Stimulated activated CD4-positive, alpha-beta T cell treated with anti-CD3 and anti-CD28 coated beads, Interleukin-1b, Interleukin-23, amount 100 ng/mL, for 1 hour (primary cell): ENCODE measurements at places on chromosomes 6 and 20.

DNA sequence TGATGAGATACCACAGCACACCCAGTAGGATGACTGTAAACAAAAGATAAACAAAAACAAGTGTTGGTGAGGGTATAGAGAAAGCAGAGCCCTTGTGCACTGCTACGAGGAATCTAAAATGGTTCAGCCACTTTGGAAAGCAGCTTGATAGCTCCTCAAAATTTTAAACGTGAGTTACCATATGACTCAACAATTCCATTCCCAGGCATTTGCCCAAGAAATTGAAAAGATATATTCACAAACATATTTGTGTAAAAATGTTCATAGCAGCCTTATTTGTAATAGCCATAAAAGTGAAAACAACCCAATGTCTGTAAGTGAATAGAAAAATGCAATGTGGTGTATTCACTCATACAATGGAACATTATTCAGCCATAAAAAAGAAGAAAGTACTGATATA, 141.0 kb upstream of the BTBD3 start:
- DNase-seq, result no peak

DNA sequence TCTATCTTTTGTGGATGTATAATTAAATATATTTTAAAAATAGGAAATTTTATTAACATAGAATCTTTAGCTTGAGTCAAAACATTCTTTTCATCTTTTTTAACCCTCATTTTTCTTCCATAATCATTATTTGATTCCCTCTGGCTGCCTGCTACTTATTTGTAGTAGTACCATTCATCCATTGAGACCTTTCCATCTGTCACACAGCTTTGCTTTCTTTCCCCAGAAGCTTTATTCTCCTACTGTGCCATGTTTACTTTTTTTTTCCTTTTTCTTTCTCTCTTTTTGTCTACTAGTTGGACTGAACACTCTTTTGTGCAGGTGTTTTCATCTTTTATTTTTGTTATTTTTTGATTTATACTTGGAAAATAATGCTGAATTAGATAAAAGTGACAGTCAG, 522.6 kb upstream of the MMS22L start:
- DNase-seq, result no peak

DNA sequence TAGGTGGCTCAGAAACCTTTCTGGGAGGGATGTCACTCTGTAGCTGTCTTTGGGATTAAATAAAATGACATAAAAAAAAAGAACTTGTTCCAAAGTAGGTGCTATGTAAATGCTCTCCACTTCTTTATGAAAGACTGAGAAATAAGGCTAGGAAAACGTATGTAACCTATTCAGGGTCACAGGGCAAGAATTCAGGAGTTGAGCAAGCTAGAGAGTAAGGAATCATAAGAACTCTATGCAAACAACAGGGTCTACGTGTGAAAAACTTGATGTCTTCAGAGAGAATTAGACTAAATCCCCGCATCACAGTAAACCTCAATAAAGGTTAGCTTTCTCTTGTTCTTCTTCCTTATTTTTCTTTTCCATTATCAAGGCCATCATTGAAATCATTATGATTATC, 59.2 kb downstream of the LAMA4 start:
- no peak for DNase-seq

- no peak for DNase-seq
Measured at GRCh38 chr20:49471397-49471796, 11.1 kb downstream of the KCNB1 start.

DNA sequence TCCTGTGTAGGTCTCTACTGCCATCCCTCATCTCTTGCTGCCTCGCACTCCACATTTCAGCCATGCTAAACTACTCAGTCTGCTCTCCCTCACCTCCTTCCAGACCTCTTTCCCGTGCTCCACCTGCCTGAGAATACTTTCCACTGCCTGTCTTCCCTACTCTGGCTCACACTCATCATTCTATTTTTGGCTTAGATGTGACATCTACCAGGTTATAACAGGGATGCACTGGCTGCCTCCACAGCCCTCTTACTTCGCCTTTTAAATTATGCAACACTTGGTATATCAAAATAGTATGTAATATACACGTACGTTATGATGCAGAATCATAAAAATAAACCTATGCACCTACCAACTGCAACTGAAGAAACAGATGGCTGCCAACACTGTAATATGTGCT, 222.8 kb upstream of the DTNBP1 start:
- DNase-seq, result no peak

- no peak for DNase-seq
Measured at GRCh38 chr6:95084867-95085266, 492.5 kb upstream of the MANEA start.

DNA sequence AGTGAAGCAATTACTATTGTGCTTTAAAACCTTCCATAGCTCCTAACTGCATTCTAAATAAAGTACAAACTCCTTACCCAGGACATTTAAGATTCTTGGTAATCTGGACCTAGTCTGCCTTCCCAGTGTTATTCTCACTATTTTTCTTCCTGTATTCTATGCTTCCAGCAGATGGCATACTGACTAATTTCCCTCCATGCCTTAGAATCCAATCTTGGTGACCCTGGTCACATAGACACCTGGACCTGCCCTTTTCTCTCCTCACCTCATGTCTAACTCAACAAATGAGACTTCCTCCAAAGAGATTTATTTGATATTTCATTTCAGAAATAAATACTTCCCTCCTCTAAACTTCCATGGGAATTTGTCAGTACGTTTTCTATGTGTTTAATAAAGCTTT, 25.8 kb downstream of the ROS1 start:
- DNase-seq, result no peak

GRCh38 chr6:149608381-149608982, 40.0 kb downstream of the KATNA1 start:
- DNase-seq, result no peak

- no peak for DNase-seq
Measured at GRCh38 chr6:118665011-118665410, 13.6 kb upstream of the CEP85L start.

- no peak for DNase-seq
Measured at GRCh38 chr6:144912474-144912873, 627.3 kb downstream of the UTRN start.

DNA sequence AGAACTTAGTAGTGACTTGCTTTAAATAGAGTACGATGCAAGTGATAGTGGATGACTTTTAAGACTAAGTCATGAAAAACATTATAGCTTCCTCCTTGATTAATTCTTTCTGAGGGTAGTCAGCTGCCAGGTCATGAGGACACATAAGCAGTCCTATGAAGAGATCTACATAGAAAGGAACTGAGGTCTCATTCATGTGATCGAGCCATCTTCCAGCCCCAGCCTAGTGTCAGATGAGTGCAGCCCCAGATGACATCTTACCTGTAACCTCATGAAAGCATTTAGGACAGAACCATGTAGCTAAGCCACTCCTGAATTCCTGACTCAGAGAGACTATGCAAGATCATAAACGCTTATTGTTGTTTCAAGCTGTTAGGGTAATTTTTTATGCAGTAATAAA, 67.7 kb downstream of the AK9 start:
- no peak for DNase-seq

GRCh38 chr6:101876431-101876830, 482.9 kb downstream of the GRIK2 start:
- no peak for DNase-seq

GRCh38 chr6:30265181-30265580, 52.0 kb upstream of the TRIM26 start:
- DNase-seq, result no peak

- no peak for DNase-seq
Measured at GRCh38 chr6:25717866-25718740, 36.4 kb upstream of the SLC17A4 start.

- DNase-seq, result no peak
Measured at GRCh38 chr6:102662851-102663250, 1269.3 kb downstream of the GRIK2 start.

DNA sequence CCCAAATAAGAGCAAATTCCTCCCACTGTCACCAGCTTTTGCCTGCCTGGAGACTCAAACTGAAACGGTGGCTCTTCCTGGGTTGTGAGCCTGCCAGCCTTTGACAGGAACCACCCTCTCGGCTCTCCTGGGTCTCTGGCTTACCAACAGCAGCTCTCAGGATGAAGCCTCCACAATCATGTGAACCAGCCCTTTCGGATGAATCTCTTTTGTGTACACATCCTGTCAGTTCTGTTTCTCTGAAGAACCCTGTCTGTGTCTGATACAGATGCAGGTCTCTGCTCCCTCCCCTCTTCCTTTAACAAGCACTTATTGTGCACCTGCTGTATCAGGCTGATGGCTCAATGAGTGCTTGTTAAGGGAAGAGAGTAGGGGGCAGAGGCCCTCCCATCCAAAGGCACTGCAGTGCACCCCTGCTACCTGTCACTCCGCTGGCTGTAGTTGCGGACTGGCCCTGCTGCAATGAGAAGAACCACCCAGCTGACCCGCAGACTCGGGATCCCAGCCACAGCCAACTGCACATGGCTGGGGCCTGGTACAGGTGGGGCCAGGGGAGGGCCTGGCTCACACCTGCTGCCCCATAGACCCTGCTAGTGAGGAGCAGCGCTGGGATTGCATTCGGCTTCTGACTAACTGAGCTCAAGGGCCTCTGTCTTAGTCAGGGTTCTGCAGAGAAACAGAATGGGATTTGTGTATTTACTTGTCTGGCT, 120.1 kb upstream of the PMEPA1 start:
- DNase-seq, result no peak

- no peak for DNase-seq
Measured at GRCh38 chr6:116300566-116300965, 20.8 kb upstream of the TSPYL1 start.

GRCh38 chr6:144588697-144589325, 303.7 kb downstream of the UTRN start:
- DNase-seq, result no peak

GRCh38 chr6:66896415-66896814, 1189.4 kb upstream of the EYS start:
- DNase-seq, result no peak

GRCh38 chr6:39365281-39366074, 43.0 kb upstream of the KCNK16 start:
- no peak for DNase-seq

- DNase-seq, result no peak
Measured at GRCh38 chr6:41652866-41653652, 14.8 kb downstream of the MDFI start.

DNA sequence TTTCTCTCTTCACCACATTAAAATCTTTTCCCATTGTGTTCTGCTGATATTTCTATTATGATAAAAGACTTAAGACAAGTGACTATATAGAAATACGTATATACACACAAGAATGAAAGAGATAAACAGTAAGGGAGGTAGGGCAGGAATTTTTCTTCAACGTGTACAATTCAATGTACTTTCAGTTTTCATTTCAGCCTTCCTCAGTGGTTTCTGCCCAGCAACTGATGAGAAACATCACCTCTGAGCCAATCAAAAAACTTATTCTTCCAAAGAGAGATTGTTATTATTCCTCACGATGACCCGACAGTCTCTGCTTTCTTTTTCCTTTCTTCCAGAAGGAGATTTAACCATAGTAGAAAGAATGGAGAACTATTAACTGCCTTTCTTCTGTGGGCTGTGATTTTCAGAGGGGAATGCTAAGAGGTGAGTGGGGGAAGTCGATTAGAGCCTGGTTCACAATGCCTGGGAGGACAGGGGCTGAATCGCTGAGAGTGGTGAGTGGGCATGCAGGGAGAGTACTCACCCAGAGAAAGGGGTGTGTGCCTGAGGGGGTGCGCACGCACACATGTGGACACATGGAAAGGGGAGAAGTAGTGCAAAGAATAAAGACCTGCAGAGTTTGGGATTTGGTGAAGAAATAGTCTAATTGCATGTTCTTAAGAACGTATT, at the start of gene BTN3A1:
Gene BTN3A1, plus strand, starts transcription at position 289 of the 672 bp plus-strand sequence. CDS start 3,289 bp downstream, outside the sequence.
- DNase-seq, result no peak

DNA sequence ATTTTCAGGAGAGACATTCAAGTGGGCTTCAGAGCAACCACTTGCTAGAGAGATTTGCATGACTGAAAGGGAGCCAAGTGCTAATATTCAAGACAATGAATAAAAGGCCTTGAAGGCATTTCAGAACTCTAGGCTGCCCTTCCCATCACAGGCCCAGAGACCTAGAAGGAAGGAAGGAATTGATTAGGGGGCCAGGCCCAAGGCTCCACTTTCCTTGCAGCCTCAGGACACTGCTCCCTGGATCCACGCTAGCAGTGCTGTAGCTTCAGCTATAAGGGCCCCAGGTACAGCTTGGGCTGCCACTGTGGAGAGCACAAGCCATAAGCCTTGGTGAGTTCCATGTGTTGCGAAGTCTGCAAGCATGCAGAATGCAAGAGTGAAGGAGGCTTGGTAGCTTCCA, 731.9 kb upstream of the FLRT3 start:
- no peak for DNase-seq

DNA sequence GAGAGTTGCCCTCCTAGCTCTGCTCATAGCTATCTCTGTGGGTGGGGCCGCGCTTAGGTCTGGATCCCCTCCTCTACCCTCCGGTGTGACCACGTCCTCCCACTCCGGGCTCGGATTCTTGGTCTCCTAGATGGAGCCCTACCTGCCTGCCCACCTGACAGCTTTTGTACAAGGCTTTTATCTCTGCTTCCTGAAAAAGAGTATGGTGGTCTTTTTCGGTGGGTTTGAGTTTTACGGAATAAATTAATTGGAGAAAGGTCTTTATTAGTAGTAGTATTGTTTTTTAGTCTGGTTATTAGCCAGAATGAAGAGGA, 773 bp downstream of the SMAP1 start:
- no peak for DNase-seq

GRCh38 chr20:6618051-6618450, 149.4 kb upstream of the BMP2 start:
- DNase-seq, result no peak

DNA sequence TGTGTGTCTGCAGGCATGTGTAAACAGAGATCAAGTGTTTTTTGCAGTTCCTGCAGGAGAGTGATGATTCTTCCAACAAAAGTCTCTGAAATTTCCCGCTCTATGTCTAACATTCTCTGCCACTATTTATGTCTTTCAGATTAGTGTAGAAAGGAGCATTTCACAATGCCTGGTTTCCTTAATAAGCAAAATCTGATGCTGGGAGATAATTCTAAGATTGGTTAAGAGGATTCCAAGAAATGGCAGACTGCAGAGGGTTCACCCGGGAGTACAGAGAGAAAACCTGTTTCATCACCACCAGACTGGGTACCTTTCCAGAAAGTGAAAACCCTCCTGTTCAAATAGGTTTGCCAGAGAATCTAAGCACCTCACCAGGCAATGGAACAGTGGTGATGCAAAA, 62.7 kb downstream of the FOXC1 start:
- no peak for DNase-seq

DNA sequence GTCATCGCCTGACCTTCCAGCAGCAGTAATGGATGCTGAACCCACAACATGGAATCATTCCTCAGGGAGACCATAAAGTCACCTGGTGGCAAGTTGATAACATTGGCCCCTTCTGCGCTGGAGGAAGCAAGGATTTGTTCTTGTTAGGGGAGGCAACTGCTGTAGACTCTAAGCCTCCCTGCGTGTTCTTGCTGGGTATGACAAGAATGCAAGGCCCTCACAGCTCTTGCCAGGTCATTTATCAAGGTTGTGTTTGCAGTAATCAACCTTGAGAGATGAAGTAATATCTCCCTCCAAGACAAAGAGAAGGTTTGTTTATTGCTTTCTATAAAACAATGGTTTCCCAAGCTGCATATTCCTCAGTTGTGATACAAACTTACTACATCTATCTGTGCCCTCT, 80.9 kb downstream of the PERP start:
- no peak for DNase-seq
